SK-N-SH (cell line): ENCODE measurements at places on chromosomes 1 and 21.

GRCh38 chr1:24501371-24502064 is 1.1 kb upstream of the RCAN3 start:
- DNase-seq = no peak

GRCh38 chr1:244104309-244105060 is 53.4 kb downstream of the ZBTB18 start:
- peak; percentile 44 for DNase-seq

GRCh38 chr1:208113011-208113410 is 131.2 kb downstream of the PLXNA2 start:
- DNase-seq = peak; percentile 49

DNA sequence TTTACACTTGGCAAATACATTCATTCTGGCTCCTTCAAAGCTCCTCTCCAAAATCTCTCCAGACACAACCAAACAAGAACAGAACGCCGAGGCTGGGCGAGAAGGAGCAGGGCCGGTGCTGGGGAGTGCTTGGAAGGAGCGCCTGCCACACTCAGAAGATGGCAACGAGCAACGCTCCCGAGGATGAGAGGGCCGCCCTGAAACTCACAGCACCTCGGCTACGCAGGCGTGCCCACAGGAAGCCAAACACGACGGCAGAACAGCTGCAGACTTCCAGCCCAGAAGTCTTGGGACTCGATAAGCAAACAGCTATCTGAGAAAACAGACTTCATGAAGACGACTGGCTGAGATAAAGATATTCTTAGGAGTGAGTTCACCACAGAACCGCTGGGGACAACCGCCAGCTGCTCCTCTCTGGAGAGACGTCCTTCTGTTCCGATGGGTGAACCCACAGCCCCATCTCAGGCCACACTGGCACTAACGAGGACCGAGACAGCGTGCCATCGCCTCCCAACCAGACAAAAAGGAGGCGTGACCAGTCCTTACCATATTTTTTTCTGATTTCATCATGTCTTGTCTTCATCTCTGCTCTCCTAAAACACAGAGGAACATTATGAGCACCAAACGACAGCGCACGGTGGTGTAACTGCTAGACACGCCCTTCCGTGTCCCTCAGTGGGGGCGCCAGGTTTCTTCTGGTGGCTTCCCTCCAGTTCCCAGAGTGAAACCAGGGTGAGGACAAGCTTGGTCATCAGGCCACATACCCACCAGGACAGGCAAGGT is 18.6 kb downstream of the PTTG1IP start:
- no peak for DNase-seq

- no peak for DNase-seq
These were observed 193.2 kb upstream of the PLXNA2 start for GRCh38 chr1:208437401-208437800.

DNA sequence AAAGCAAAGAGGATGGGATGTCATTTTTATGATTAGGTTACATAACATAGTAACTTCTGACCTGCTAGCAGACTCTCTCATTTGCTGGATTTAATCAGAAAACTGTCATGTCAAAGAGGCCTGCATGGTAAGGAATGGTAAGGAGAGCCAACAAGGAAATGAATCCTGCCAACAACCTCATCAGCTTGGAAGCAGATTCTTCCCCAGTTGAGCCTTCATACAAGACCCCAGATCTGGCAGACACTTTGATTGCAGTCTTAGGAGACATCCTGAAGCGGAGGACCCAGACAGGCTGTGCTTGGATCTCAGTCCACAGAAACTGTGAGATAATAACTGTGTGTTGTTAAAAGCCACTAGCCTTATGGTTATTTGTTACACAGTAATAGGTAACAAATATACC is 27.6 kb upstream of the MARK1 start:
- no peak for DNase-seq

GRCh38 chr1:116826818-116827606 is 72.8 kb downstream of the CD2 start:
- no peak for DNase-seq

GRCh38 chr1:39822146-39822545 is 33.5 kb upstream of the BMP8B start:
- no peak for DNase-seq

- no peak for DNase-seq
These were observed 1327.9 kb downstream of the BRINP3 start for GRCh38 chr1:189149547-189150375.

DNA sequence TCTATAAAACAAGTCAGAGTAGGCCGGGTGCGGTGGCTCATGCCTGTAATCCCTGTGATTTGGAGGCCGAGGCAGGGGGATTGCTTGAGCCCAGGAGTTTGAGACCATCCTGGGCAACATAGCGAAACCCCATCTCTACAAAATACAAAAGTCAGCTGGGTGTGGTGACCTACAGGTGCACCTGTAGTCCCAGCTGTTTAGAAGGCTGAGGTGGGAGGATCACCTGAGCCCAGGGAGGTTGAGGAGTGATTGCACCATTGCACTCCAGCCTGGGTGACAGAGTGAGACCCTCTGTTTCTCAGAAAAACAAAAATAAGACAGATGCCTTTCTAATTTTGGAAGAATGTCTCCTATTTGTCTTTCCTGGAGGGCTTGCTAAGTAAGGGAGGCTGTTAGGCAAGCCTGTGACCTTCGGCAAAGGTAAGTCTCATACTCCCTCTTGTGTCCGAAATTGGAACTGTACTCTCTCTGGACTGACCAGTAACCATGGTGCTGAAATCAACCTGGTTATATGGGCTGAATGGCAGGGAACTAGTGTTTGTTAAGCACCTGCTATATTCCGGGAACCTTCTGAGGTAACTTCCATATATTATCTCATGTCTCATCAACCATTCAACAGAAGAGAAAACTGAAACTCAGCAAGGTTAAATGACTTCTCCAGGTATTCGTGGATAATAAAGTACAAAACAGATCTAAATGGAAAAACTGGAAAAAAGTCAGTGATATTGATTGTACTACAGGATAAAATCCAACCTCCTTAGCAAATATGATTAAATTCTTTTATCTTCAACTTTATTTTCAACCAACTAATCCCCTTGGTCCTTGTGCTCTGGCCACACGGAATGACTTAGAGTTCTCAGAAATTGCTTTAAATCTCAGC is 11.8 kb upstream of the RAB3B start:
- peak; percentile 79 for DNase-seq

DNA sequence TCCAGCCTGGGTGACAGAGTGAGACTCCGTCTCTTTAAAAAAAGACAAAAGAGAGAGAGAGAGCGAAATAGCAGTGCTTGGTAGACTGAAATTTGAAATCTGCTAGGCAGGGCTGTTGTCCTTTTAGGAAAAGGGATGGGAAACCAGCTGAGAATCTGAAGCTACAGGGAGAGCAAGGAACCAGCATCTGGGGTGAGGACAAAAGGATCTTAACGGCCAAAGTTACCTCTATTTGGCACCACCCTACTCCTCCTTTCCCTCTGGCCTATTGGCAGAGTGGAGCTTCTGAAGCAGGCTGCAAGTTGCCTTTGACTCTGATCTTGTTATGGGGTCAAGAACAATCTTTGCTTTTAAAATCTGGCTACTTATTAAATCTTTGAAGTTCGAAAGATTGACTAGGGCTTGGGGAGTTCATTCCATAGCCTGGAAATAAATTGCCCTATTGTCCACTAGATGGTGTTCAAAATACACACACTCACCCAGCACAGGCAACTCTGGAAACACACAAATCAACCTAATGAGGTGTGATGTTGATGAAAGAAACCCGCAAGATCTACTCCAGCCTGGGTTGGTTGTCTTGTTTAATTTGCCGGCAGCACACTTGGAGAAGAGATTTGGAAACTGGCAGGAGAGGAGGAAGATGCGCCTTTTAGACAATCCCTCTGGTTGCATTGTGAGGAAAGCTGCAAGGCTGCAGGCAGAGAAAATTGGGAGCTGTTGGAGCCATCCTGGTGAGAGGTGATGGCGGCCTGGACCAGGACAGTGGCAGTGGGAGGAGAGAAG is 16.5 kb upstream of the PARP1 start:
- DNase-seq = peak; percentile 64

DNA sequence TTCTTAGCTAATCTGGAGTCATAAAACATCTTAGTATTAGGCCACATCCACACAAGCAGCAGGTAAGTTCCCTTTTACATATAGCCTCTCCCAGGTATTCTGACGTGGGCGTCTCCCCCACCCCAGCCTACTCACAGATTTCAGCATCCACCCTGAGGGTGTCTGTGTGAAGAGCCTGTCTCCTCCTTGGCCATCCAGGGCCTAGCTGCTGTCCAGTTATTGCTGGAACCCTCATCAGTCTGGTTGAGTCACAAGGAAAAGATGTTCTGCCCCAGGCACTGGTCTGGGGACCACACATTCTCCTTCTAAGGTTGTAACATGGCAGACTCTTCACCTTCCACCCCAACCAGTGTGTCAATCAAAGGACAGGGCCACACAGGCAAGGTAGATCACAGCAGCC is 57.6 kb downstream of the ETS2 start:
- no peak for DNase-seq

DNA sequence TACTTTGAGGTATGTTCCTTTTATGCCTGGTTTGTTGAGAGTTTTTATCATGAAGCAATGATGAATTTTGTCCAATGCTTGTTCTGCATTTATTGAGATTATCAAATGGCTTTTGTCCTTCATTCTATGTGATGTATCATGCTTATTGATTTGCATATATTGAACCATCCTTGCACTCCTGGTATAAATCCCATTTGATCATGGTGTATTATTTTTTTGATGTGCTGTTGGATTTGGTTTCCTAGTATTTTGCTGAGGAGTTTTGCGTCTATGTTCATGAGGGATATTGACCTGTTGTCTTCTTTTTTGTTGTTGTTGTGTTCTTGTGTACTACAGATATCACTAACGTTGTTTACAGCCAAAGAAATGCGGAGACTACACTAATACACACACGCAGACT is 4.1 kb downstream of the DNAH14 start:
- no peak for DNase-seq

GRCh38 chr1:64890699-64891447 is 75.5 kb downstream of the JAK1 start:
- DNase-seq = no peak

DNA sequence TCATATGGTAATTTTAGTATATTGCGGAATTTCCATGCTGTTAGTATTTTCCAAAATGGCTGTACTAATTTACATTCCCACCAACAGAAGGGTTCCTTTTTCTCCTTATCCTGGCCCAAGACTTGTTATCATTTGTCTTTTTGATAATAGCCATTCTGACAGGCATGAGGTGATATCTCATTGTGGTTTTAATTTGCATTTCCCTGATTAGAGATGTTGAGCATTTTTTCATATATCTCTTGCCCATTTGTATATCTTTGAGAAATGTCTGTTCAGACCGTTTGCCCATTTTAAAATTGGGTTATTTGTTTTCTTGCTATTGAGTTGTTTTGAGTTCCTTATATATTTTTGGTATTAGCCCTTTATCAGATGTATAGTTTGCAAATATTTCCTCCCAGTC is 14.0 kb downstream of the CAPZA1 start:
- DNase-seq = no peak

DNA sequence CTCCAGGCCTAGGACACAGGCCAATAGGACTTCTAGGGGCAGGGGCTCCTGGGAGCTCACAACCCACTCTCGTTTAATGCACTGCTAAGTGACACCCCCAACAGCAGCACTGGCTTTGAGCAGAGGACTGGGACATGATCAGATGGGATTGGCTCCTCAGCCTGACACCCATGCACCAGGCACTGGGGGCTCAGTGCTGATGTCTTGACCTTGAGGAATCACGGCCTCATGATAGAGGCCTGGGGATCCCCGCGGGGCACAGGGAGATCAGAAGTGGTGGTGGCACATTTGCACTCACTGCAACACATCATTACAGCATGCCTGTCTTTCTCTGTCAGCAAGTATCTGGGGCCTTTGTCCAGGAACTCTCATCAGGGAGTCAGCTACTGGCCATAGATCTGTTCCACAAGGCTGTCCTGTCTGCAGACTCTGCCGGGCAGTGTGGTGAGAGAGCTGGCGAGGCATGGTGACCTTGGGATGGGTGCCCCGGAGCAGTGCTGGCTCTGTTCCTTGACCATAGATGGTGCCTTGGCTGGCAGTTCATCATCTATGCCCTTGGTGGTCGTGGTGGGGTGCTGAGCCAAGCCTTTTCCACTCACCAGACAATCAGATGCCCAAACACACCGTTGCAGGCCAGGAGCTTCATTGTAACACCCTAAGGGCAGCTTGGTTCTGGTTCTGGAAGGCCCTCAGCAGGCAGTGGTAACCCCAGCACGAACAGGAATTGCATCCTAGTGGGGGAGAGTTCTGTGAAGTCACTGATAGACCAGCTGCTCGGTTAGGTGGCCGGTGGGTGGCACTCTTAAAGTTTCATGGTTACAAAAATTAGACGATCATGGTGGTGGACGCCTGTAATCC is 22.2 kb upstream of the PARP1 start:
- DNase-seq = no peak

- DNase-seq = no peak
These were observed 291.0 kb downstream of the ADGRL2 start for GRCh38 chr1:82091729-82092128.
